H9 (cell line): ENCODE measurements at places on chromosomes 5 and 9.

- DNase-seq, result no peak
- H3K4me3 ChIP-seq, result no peak overlapping the region
- no peaks in the 10 kb centered on the region for H3K36me3 ChIP-seq
These were observed 68.5 kb downstream of the GRIA1 start for GRCh38 chr5:153558957-153559356.

DNA sequence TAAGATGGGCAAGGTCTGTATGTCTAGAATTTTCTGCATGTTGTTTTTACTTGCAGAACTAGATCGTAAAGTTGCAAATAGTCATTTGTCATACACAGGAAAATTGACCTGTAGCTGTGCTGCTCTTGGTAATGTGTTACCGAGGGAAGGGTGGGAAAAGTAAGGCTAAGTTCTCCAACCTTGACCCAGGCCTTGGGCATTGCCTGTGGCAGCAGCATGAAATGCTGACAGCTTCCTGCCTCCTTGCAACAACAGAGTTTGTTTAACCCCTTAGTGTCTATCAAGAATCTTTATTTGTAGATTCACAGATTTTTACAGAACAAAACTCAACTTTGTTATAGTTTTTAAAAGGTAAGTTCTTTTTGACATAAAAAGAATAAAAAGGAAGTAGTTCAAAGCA lies 48.3 kb downstream of the ERCC6L2 start:
- H3K36me3 ChIP-seq, result peaks cover 29% of the 10 kb centered on the region
- H3K4me3 ChIP-seq, result no peak overlapping the region
- no peaks in the 10 kb centered on the region for H3K27me3 ChIP-seq
- DNase-seq, result no peak
- H3K4me1 ChIP-seq, result no peaks in the 10 kb centered on the region

DNA sequence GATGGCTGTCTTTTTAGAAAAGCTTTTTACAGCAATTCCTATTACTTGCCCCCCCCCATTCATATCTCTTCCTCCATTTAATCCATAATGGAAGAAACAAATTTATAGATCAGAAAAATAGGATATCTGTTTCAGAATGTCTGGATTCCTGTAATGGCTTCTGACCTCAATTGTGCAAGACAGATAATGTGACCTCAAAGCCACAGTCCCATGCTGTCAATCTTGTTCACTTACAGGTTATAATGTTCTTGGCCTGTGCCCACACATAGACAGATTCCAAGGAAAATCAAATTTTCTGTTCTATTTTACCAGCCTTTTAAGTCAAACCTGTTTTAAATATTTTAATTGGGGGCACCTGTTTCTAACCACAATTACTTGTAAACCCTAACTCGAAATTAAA lies 143.4 kb downstream of the ENTREP1 start:
- DNase-seq, result no peak
- no peaks in the 10 kb centered on the region for H3K36me3 ChIP-seq
- no peak overlapping the region for H3K4me3 ChIP-seq
- no peaks in the 10 kb centered on the region; the same call in 1 of the 2 replicates for H3K4me1 ChIP-seq
- no peak overlapping the region for H3K27ac ChIP-seq

DNA sequence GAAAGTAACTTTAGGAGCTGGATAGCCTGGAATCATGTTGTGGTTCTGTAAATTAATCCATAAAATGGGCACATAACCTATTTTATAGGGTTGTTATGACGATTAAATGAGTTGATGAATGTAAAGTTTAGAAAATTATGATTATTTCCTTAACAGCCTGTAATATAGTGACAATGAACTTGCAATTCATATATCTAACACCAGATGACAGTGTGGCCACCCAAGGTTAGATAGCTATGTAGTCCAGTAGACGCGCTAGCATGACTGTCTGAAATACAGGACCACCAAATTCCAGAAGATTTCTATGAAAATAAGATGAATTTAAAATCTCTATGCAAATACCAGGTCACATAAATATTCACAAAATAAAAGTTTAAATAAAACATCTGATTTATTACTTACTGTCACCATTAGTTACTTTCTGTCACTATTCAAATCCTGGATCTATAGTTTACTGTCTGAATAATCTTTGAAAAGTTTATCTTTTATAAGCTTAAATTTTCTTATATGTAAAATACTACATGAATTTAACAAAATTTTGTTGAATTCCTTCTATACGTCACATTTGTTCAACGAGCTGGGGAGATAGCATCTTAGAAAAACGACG lies 26.1 kb upstream of the MACIR start:
- H3K27ac ChIP-seq, result no peak overlapping the region
- no peaks in the 10 kb centered on the region for H3K27me3 ChIP-seq
- no peak overlapping the region for H3K4me3 ChIP-seq
- no peak for DNase-seq

GRCh38 chr9:130431536-130432303 lies 13.0 kb upstream of the ASS1 start:
- H3K27ac ChIP-seq, result no peak overlapping the region
- no peak for DNase-seq
- no peaks in the 10 kb centered on the region for H3K36me3 ChIP-seq
- H3K4me1 ChIP-seq, result no peaks in the 10 kb centered on the region
- no peak overlapping the region for H3K4me3 ChIP-seq

DNA sequence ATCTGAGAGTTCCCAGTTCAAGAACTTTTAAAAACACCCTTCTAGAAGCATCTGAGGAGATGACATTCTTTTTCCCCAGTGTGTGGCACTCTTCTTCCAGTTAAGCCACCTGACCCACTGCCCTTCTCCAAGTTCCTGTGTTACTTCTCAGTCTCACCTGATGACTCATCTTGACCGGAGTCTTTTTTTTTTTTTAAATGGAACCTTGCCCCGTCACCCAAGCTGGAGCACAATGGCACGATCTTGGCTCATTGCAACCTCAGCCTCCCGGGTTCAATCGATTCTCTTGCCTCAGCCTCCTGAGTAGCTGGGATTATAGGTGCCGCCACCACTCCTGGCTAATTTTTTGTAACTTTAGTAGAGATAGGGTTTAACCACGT lies 224.1 kb upstream of the DAB2 start:
- H3K27me3 ChIP-seq, result no peaks in the 10 kb centered on the region
- H3K4me1 ChIP-seq, result no peaks in the 10 kb centered on the region
- no peak overlapping the region for H3K27ac ChIP-seq
- DNase-seq, result peak; percentile 38
- no peaks in the 10 kb centered on the region for H3K36me3 ChIP-seq
- no peak overlapping the region for H3K4me3 ChIP-seq

GRCh38 chr5:172730981-172731679 lies 39.9 kb downstream of the DUSP1 start:
- no peak overlapping the region for H3K4me3 ChIP-seq
- H3K4me1 ChIP-seq, result no peaks in the 10 kb centered on the region
- H3K36me3 ChIP-seq, result no peaks in the 10 kb centered on the region
- H3K27ac ChIP-seq, result no peak overlapping the region

DNA sequence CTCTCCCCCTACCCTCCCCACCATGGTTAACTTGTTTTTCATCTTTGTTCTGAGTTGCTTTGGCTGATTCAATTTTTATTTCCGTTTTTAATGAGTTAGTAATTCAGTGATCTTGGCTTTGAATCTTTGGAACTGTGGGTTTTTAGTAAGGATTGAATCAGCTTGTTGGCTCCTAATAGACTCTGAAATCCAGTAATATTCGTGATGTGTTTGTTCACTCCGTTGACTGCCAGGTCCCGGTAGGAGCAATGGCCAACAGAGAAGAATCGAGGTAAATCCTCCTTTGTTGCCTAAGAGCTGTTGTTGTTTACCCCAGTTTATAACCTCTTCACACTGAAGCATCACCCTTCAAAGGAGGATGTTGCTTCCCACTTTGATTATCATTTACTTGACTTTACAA lies 92.7 kb downstream of the PCSK1 start:
- H3K27me3 ChIP-seq, result no peaks in the 10 kb centered on the region
- H3K36me3 ChIP-seq, result no peaks in the 10 kb centered on the region
- no peaks in the 10 kb centered on the region for H3K4me1 ChIP-seq
- no peak overlapping the region for H3K4me3 ChIP-seq
- no peak for DNase-seq
- H3K27ac ChIP-seq, result no peak overlapping the region

DNA sequence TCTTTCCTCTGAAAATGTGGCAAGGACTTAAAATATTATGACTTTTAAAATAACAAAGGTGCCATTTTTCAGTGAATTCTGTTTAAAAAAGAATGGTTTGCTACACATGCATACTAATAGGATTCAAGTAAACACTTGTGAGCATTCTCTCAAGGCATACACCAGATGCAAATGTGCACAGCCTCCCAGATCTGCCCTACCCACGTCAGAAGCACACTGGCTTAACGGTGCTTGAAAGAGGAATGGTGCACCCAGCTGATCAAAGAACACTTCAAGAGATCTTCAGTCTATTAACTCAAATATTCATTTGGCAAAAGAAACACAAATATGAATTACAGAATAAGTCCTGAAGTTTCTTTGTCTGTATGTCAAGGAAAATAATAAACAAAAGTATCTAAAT lies 15.8 kb downstream of the GABRB2 start:
- no peaks in the 10 kb centered on the region for H3K27me3 ChIP-seq
- H3K27ac ChIP-seq, result no peak overlapping the region
- no peaks in the 10 kb centered on the region for H3K36me3 ChIP-seq
- H3K4me3 ChIP-seq, result no peak overlapping the region

DNA sequence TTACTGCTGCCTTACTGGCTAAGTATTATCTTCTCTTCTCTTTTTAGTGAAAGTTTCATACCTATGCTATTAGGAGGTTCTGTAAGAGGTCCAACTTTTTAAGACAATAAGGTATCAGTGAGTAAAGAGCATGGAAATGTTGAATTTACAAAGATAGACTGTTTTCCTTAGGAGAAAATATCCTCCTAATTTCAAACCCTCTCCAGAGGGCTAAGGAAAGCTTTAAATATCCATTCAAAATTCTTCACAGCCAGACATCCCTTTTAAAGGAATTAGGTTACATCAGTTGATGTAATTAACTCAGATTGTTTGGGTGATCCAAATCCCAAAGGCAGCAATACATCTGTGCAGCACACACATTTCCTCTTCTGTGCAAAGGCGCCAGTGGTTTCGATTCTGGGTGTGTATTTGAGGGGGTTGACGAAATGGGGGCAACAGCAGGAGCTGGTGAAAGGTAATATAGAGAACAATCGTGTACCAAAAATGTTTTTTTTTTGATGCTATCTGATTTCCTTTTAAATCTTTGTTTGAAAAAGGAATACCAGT lies 273.8 kb upstream of the RPS23 start:
- H3K27ac ChIP-seq, result no peak overlapping the region
- H3K4me1 ChIP-seq, result no peaks in the 10 kb centered on the region
- no peaks in the 10 kb centered on the region; the same call in 1 of the 2 replicates for H3K27me3 ChIP-seq
- no peak for DNase-seq
- no peak overlapping the region for H3K4me3 ChIP-seq

GRCh38 chr5:24368115-24368514 lies 276.7 kb downstream of the CDH10 start:
- no peaks in the 10 kb centered on the region for H3K4me1 ChIP-seq
- no peak for DNase-seq
- H3K27me3 ChIP-seq, result no peaks in the 10 kb centered on the region

GRCh38 chr5:170731052-170731451 lies 52.5 kb upstream of the GABRP start:
- no peak for DNase-seq
- no peaks in the 10 kb centered on the region for H3K4me1 ChIP-seq
- H3K4me3 ChIP-seq, result no peak overlapping the region
- H3K36me3 ChIP-seq, result peaks cover 22% of the 10 kb centered on the region; the same call in 1 of the 2 replicates
- no peaks in the 10 kb centered on the region for H3K27me3 ChIP-seq

DNA sequence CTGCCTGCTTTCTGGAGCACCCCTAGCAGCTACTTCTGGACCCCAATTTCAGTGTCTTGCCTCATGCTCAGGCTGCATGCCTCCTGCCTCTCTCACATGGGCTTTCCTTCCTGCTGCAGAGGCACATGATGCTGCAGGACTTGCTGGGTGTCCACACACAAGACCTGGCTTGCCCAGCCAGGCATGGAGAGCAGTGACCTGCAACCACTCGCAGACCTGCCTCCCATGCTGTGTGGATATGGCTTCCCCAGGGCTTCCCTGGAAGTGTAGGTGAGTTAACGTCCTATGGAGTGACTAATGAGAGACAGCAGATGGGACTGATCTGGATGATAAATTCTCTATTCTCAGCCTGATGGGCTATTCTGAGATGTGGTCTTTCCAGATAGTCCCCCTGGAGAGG lies 53.2 kb upstream of the SMIM32 start:
- no peaks in the 10 kb centered on the region for H3K27me3 ChIP-seq
- DNase-seq, result no peak
- no peak overlapping the region for H3K4me3 ChIP-seq
- no peaks in the 10 kb centered on the region for H3K36me3 ChIP-seq
- H3K27ac ChIP-seq, result no peak overlapping the region
- H3K4me1 ChIP-seq, result no peaks in the 10 kb centered on the region

DNA sequence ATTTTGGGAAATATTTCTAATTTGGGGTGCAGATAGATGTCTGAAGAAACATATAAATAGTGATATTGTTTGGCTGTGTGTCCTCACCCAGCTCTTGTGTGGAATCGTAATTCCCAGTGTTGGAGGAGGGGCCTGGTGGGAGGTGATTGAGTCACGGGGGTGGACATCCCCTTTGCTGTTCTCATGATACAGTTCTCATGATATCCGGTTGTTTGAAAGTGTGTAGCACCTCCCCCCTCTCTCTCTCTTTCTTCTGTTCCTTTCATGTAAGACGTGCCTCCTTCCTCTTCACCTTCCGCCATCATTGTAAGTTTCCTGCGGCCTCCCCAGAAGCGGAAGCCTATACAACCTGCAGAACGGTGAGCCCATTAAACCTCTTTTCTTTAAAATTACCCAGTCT lies 11.4 kb upstream of the ADAMTS16 start:
- H3K27ac ChIP-seq, result no peak overlapping the region
- no peaks in the 10 kb centered on the region; the same call in 1 of the 2 replicates for H3K4me1 ChIP-seq
- no peak for DNase-seq
- H3K36me3 ChIP-seq, result peaks cover 5% of the 10 kb centered on the region; the same call in 2 of the 3 replicates
- no peaks in the 10 kb centered on the region for H3K27me3 ChIP-seq

- DNase-seq, result no peak
- H3K4me3 ChIP-seq, result peak overlapping the region; percentile 89
- H3K27me3 ChIP-seq, result peaks cover 31% of the 10 kb centered on the region
- no peaks in the 10 kb centered on the region; the same call in 2 of the 3 replicates for H3K36me3 ChIP-seq
- H3K4me1 ChIP-seq, result no peaks in the 10 kb centered on the region
- H3K27ac ChIP-seq, result no peak overlapping the region
These were observed 33.5 kb downstream of the ANXA2R start for GRCh38 chr5:43006424-43007202.

GRCh38 chr9:93830012-93830596 lies 125.1 kb downstream of the BARX1 start:
- no peak for DNase-seq
- no peak overlapping the region for H3K27ac ChIP-seq
- no peaks in the 10 kb centered on the region for H3K36me3 ChIP-seq
- H3K4me1 ChIP-seq, result no peaks in the 10 kb centered on the region
